ENCODE measurements at places on chromosomes 1 and 21.

- DNase-seq = no peak
Measured at GRCh38 chr1:215156232-215156631, 73.7 kb downstream of the KCNK2 start.

DNA sequence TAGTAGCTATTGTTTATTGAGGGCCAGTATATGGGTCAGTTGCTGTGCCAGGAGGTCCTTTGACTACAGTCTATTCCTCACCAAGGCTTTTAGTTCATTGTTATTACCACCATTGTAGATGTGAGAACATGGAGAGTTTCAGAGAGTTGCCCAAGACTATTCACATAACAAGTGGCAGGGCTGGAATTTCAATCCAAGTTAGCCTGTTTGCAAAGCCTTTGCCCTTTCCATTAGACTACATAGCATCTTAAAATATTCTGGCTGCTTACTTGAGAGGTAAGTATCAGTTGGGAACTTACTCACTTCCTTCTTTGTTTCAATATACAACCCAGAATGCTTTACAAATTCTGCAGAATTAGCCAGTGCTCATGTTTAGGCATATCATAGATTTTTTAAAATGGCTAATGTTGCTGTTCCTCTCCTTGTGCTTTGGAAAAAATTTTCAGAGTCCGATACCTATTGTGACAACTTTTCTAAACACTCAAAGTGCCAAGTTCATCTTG lies 141.2 kb downstream of the FGGY start:
- no peak for DNase-seq

DNA sequence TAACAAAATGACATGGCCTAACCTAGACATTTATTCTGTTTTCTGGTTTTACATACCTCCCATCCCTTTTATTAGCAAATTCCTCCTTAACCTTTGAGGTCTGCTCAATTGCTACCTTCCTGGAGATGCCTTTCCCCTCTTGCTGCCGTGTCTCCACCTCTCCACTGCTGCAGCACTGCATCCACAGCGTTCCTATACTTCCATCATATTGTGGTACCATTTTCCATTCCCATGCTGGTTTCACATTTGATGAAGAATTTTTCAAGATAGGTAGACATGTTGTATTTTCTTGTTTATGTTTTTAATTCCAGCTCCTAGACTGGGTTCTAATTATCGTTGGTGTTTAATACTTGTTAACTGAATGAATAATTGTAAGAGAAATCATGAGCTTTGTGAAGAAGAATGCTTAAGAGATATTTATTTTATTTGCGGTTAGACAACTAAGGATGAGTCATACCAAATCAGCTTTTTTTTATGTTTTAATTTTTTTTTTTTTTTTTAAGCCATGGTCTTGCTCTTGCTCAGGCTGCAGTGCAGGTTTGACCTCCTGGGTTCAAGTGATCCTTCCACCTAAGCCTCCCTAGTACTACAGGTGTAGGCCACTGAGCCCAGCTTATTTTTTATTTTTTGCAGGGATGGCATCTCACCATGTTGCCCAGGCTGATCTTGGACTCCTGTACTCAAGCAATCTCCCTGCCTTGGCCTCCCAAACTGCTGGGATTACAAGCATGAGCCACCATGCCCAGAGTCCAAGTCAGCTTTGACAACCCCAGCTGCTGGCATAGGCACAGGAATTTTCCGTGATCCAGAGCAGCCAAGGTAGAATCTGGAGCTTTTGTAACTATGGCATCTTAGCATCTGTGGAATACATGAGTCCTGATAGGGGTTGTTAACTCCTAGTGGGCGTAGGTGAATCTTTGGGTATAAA lies 44.0 kb downstream of the ATP6V1G3 start:
- DNase-seq = no peak

GRCh38 chr1:243733670-243734307 lies 116.3 kb downstream of the AKT3 start:
- no peak for DNase-seq

- DNase-seq = no peak
Measured at GRCh38 chr1:207744000-207744534, 7.8 kb upstream of the CD46 start.

GRCh38 chr1:95145493-95145892 lies 28.3 kb downstream of the TLCD4 start:
- DNase-seq = no peak

GRCh38 chr1:72034827-72035226 lies 247.5 kb downstream of the NEGR1 start:
- no peak for DNase-seq

All from CD8-positive, alpha-beta T cell (primary cell).